ENCODE measurements at places on chromosomes 3 and 15.

DNA sequence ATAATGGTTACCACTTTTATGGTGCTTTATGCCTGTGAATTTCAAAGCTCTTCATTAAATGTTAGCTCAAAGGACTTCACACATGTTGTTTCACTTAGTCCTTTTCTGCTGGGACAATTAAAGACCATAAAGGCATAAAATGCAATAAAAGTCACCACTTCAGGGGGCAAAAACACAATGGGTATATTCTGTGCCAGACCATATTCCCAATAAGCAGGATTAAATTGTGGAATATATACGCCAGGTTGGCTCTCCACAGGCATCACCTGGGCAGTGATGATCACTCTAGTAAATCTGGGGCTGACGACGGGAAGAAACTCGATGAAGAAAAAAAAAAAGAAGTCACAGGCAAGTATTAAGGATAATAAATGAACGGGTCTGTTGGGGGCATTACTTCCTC lies 370.2 kb upstream of the CNTN4 start:
- DNase-seq: no peak

GRCh38 chr3:50300681-50301254 lies 1.6 kb upstream of the HYAL3 start:
- no peak for DNase-seq

GRCh38 chr3:186178412-186178811 lies 69.5 kb upstream of the ETV5 start:
- DNase-seq: no peak

DNA sequence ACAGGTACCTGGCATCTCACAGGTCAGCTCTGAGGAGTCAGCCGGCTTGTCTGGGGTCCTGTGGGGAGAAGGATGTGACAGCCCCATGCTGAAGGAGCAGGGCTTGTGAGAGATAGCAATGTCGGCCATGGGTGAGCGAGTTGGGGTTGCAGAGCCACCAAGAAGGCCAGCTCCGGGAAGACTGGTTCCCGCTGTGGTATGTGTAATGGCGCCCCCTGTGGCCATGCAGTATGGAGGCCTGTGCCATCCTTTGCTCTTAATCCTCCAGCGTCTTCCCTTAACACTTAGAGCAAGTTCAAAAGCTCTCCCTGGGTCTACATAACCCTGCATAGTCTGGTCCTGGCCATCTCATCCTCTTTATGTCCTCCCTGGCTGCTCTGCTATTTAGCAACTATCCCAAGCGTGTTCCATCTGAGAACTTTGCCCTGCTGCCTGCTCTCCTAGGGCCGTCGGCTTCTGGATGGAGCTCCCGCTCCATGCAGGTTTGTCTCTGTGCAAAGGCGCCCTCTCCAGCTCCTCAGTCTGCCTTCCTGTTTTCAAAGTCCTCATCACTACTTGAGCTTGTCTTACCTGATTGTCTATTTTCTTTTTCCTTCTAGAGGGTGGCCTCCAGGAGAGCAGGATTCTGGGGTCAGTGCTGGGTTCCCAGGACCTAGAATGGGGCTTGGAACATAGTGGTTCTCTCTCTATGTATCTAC lies 40.8 kb upstream of the IQCF6 start:
- no peak for DNase-seq

DNA sequence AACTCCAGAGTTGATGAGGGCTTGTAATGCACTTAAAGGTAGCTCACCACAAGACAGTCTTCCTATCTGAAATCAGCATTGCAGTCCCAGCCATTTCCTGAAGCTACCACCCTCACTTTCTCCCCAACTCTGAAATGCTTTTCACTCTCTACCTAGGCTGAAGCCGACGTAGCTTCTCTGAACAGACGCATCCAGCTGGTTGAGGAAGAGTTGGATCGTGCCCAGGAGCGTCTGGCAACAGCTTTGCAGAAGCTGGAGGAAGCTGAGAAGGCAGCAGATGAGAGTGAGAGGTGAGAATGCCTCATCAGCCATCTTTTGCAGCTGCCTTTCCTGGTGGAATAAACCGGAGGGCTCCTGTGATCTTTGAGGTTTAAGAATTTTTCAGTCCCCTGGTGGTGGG lies 14.3 kb downstream of the TPM1 start:
- DNase-seq: no peak

DNA sequence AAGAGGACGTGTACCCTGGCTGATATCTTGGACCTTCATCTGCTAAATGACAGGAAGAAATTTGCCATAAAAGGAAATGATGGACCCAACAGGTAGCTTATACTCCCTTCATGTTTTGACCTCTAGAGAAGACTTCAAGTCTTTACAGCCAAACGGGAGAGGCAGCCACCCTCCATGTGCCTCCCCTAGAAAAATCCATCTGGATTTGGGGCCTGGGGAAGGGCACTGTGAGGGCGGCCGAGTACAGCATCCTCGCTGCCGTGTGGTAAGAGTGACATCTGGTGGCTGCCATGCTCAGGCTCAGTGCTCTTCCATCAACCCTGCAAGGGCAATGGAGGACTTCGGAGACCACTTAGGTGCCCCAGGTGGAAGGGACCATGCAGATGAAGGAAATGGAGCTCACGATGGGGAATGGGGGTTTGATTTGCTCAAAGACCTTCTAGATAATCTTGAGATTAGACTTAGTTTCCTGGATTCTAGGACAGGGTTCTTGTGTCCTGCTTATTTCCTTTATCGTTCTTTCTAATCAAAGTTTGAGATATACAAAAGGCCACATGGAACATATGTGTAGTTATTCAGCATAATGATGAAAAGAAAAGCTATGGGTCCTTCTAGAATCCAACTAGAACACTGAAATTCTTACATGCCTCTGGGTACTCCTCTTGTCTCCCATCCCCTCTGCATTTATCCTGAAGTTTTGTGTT lies 44.4 kb downstream of the AQP9 start:
- DNase-seq: no peak

DNA sequence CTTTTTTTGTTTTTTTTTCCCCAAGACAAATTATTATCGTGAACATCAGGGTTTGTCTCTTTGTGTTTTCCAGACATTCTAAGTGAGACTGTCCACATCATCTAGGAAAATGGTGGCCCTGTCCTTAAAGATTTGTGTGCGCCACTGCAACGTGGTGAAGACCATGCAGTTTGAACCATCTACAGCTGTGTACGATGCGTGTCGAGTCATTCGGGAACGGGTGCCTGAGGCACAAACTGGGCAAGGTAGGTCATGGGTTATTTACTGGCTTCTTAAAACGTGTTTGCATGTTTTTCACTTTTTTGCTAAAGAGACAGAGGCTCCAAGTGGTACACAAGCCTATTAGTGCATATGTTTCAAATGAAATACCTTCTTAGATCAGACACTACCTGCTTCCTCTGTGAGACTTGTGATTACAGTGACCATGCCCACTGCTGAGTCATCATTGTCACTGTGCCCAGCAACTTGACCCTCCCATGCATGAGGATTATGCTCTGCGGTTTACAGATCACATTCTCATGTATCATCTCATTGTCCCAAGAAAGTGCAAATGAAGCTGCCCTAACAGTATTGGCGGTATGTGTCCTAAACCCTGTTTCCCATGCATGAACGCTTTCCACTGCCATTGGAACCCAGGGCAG lies 395.2 kb upstream of the TPM1 start:
- DNase-seq: no peak

- DNase-seq: no peak
Measured at GRCh38 chr3:119340446-119340845, 46.3 kb downstream of the ARHGAP31 start.

DNA sequence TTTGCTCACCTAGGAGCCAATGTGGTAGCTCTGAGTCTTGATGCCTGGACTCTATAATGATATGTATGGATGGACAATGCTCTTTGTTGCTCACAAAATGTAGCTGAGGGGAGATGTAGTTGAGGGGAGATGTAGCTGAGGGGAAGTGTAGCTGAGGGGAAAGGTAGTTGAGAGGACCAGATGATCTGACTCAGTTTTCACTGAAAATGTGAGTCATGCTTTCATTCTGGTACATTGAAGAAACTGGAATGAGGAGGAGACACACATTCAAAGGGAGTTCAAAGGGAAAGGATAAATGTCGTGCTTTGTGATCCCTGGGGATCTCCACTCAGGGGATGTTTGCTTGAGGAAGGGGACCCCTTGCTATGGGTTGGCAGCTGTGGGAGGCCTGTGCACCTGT lies 302.9 kb upstream of the TRIM42 start:
- DNase-seq: no peak

- DNase-seq: no peak
Measured at GRCh38 chr3:134407239-134407625, 33.0 kb upstream of the AMOTL2 start.

DNA sequence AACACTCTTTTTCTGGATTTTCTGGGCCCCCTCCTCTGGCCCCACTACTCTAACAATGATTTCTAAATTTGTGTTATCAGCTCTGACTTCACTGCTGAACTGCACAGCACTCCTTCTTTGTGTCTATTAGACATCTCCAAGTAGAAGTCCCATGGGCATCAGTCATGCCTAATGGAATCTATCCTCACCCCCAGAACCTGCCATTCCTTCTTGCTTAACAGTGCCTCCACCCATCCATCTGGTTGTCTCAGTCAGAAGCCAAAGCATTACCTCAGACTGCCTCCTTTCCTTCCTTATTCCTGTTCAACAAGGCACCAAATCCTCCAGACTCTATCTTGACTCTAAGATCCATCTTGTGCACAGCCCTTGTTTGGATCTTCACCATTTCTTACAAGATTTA lies 36.2 kb downstream of the SSR3 start:
- DNase-seq: no peak

GRCh38 chr3:135865085-135865484 lies 100.4 kb upstream of the PPP2R3A start:
- DNase-seq: no peak

DNA sequence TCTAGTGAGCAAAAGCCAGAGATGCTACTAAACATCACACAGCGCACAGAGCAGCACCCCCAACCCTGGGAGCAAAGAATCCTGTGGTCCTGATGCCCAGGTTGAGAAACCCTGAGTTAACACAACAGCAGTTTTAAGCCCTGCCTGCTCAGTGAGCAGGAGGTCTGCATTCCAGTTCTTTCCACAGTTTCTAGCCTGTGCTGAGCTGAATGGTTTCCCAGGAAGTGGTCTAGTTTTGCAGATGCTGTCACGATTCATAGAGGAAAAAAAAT lies 171.1 kb upstream of the PROK2 start:
- no peak for DNase-seq

DNA sequence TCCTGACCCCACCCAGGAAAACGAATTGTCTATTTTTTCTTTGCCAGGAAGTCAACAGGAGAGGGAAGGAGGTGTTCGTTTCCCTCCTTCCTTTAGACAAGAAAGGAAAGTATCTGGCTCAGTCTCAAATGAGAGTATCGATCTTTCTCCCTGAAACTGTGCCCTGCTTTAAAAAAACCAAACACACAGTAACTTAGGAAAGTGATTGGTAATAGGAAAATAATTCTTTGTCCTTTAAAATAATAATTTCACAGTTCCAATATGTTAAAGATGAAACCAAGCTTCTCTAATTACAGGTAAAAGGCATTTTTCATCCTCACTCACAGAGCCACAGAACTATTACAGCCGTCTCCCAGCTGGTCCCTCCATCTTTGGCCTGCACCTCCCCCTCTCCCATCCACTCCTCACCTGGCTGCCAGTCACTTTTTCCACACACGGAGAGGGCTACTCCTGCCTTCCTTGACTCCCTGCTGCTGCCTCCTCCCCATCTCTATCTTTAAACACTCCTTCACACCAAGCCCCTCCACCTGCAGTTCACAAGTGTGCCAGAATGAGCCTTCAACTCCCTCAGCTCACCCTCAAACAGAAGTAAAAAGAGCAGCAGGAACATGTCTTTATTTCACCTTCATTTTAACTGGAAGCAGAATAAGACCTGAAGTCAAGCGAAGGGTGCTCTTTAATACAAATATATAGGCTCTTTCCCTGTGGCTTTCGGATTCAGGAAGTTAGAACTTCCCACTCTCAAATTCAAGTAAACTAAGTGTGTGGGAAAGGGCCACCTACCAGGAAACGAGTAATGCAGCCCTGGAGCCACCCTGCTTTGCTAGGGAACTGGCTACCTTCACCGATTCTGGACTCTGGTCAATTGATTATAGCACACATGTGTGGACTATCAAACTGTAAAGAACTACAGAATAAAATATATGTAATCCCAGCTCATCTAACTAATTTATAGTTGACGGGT lies 116.4 kb downstream of the SENP2 start:
- no peak for DNase-seq

DNA sequence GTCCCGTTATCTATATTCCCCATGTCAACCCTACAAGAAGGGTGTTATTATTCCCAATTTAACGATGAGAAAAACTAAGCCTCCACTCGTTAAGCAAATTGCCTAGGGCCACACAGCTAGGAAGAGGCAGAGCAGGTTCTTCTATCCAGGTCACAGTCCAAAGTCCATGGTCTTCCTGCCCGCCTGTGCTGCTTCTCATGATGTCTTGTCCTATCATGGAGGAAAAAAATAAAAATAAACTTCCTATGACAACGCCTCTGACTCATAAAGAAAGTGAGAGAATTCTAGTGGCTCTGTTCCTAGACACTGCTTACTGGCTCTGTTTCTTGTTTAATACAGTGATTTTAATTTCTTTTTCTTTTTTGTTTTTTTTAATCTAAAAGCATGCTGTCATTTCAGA lies 9.7 kb downstream of the COL8A1 start:
- no peak for DNase-seq

GRCh38 chr3:148084931-148085330 lies 612.8 kb upstream of the AGTR1 start:
- no peak for DNase-seq

GRCh38 chr3:118573912-118574311 lies 460.7 kb downstream of the IGSF11 start:
- DNase-seq: no peak

- DNase-seq: no peak
Measured at GRCh38 chr3:124126436-124127023, 134.6 kb upstream of the ROPN1 start.

- no peak for DNase-seq
Measured at GRCh38 chr3:127590282-127590592, 296 bp downstream of the TPRA1 start.

DNA sequence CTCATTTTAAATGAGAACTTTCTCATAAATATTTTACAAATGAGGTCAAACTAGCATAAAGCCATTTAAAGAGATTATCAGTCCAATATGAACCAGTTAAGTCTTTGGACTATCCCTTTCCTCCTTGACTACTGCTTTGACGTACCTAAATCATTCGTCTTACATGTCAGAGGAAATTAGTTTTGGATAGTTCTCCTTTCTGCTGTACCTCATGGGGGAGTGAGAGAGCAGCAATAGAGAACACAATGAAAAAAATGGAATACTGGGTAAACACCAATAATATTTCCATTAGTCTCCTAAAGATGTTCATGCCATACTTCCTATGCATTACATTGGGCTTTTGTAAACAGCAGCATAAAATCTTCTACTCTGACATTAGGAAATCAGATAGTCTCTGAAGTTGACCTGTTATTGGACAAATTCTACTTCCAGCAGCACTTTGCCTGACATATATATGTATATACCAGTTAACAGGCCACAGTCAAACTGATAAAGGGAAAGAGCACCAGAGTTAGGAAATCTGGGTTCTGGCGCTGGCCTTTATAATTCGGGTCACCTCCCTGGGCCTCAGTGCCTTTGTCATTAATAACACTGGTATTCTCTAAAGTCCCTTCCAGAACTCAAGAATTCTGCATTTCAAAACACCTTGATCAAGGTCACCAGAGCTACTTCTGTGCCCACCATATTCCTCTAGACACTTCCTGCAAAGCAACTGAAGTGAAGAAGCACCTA lies 26.8 kb downstream of the TIMMDC1 start:
- DNase-seq: no peak

- no peak for DNase-seq
Measured at GRCh38 chr3:119382134-119382533, 81.3 kb downstream of the TMEM39A start.

Data from effector memory CD4-positive, alpha-beta T cell (primary cell).